ENCODE measurements at places on chromosomes 16 and 17. TPM values are rescaled to one million over a fixed set of nuclear protein-coding genes. Genes with fewer than 3 reads are reported as not detected.
A peak's percentile ranks its signal among the peaks of the same experiment; 100 is the strongest.

DNA sequence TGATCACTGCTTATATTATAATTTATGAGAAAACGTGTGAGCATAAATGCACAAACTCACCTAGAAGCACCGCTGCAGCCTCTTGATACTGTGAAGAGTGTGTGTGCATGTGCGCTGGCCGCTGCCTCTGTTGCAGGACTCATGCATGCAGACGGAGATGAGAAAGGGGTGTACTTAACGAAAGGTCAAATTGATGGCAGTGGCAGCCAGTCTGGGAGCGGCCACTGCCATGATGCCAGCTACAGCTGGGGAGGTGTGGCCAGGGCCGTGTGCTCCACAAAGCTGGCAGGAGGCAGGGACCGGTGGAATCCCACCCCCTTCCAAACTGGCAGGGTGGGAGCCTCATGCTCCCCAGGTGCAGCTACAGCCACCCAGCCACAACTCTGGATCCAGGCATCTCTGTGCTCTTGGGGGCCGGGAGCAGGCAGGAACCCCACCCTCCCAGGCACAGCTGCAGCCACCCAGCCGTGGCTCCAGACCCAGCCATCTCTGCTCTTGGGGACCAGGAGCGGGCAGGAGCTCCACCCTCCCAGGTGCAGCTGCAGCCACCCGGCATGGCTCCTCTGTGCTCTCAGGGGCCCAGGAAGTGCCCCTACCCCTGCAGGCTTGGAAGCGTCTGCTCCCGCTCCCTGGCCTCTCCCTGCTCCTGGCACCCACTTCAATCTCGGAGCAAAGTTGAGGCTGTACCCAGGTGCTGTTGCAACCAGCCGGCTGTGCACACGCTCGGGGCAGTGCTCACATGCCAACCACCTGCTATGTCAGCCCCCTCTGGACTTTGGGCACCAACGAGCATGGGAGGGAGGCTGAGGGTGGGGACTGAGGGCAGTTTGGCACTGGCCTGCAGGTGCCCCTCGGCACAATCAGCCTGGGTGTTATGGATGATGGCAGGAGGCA, 77.5 kb upstream of the CHMP6 start:
- H3K27me3 ChIP-seq, result no peaks in the 10 kb centered on the region
- H3K4me3 ChIP-seq, result no peak overlapping the region
- peaks cover 12% of the 10 kb centered on the region for H3K36me3 ChIP-seq
- no peaks in the 10 kb centered on the region for H3K4me1 ChIP-seq

GRCh38 chr17:42052346-42052877, 2.0 kb upstream of the C17orf113 start:
- H3K36me3 ChIP-seq, result no peaks in the 10 kb centered on the region
- peaks cover 12% of the 10 kb centered on the region for H3K4me1 ChIP-seq
- no peak for DNase-seq
- H3K27ac ChIP-seq, result no peak overlapping the region
- H3K4me3 ChIP-seq, result no peak overlapping the region

GRCh38 chr16:73845238-73846006, 451.2 kb upstream of the PSMD7 start:
- no peak overlapping the region for H3K27ac ChIP-seq
- no peak for DNase-seq
- no peaks in the 10 kb centered on the region for H3K36me3 ChIP-seq

DNA sequence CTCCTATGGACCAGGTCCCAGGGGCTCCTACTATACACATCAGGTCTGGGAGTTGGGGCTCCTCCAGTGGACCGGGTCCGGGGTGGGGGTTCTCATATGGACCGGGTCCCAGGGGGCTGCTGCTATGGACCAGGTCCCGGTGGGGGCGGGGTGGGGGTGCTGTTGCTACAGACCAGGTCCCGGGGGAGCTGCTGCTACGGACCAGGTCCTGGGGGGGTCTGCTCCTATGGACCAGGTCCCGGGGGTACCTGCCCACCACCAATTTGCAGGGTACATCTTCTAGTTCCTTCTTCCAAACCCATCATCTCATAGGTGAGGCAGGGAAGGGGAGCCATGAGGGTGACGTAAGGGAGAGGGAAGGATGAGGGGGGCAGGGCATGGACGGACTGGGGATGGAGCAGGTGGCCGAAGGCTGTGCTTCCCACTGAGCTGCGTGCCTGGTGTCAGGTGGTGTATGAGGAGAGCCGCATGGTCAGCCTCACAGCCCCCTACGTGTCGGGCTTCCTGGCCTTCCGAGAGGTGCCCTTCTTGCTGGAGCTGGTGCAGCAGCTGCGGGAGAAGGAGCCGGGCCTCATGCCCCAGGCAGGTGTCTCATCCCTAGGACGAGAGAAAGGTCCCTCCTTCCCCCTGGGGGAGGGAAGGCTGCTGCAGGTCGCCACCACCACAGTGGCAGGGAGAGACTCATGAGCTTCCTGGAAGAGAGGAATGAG, 6.6 kb downstream of the ENDOV start:
- H3K36me3 ChIP-seq, result no peaks in the 10 kb centered on the region
- H3K4me1 ChIP-seq, result peaks cover 1% of the 10 kb centered on the region
- H3K27me3 ChIP-seq, result no peaks in the 10 kb centered on the region
- no peak overlapping the region for H3K27ac ChIP-seq
- DNase-seq, result no peak
- no peak overlapping the region for H3K4me3 ChIP-seq

GRCh38 chr17:65170839-65171238, 33.7 kb downstream of the RGS9 start:
- H3K27me3 ChIP-seq, result no peaks in the 10 kb centered on the region
- H3K4me3 ChIP-seq, result no peak overlapping the region
- no peaks in the 10 kb centered on the region for H3K36me3 ChIP-seq
- DNase-seq, result no peak
- H3K27ac ChIP-seq, result no peak overlapping the region
- H3K4me1 ChIP-seq, result peaks cover 36% of the 10 kb centered on the region

- H3K4me1 ChIP-seq, result no peaks in the 10 kb centered on the region
- no peak for DNase-seq
- H3K27me3 ChIP-seq, result no peaks in the 10 kb centered on the region
- H3K36me3 ChIP-seq, result no peaks in the 10 kb centered on the region
Measured at GRCh38 chr16:19236561-19237209, 48.8 kb upstream of the CLEC19A start.

DNA sequence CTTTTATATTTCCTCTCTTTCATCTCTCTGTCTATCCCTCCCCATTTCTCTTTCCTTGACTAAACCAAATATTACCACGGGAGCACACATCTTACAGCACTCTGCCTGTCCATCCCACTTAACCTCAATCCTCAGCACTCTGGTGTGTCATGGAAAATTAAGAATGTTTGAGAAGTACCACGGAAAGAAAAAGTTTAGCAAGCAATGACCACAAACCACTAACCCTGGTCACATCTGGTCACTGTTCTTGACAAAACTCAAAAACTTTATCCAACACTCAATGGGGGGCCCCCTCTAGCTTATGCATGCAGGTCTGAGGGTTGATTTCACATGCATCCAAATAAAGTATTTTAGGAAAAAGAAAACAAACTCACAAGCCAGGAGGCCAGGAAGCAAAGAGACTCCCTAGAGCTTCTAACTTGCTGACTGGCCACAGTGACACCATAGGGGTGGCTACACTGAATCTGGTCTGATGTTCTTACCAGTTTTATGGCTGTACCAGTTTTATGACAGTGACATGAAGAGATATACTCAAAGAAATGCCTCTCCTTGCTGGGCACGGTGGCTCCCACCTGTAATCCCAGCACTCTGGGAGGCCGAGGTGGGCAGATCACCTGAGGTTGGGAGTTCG, 229.2 kb downstream of the STX8 start:
- no peaks in the 10 kb centered on the region for H3K27me3 ChIP-seq
- no peaks in the 10 kb centered on the region for H3K36me3 ChIP-seq
- H3K4me3 ChIP-seq, result no peak overlapping the region
- H3K4me1 ChIP-seq, result no peaks in the 10 kb centered on the region

- no peak overlapping the region for H3K4me3 ChIP-seq
- no peak for DNase-seq
- no peaks in the 10 kb centered on the region for H3K27me3 ChIP-seq
Measured at GRCh38 chr17:46060461-46060860, 61.4 kb downstream of the STH start.

DNA sequence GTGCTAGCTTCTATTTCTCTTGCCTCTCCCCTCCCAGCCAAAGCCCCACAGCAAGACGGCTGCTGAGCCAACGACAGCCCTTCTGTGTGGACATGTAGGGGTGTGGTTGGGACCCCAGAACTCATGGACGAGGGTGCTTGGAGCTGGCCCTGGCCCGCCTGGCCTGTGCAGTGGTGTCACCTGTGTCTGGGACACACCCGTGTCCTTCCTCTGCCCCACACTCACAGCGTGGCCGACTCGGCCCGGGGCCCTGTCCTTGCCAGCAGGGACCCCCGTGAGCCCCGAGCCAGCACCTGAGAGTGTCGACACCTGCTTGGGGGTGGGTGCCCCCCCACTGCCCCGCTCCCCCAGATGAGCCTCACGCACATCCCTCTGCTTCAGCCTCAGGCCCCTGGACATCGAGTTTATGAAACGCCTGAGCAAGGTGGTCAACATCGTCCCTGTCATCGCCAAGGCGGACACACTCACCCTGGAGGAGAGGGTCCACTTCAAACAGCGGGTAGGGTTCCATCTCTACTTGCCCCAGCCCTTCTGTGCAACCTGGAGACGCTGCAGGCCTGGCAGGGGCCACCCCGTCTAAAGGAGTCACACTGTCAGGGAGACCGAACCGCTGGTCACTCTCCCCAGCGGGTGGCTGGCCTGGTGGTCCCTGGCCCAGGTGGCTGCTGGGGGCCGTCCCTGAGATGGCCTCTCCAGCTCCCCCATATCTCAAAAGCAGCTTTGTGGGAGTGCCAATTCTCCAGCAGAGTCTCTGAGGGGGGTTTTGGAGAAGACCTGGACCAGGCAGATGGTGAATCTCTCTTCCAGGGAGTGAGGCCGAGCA, 349.8 kb downstream of the SEC14L1 start:
- H3K27ac ChIP-seq, result no peak overlapping the region
- H3K4me3 ChIP-seq, result no peak overlapping the region
- H3K27me3 ChIP-seq, result no peaks in the 10 kb centered on the region
- DNase-seq, result no peak
- H3K36me3 ChIP-seq, result peaks cover 71% of the 10 kb centered on the region

DNA sequence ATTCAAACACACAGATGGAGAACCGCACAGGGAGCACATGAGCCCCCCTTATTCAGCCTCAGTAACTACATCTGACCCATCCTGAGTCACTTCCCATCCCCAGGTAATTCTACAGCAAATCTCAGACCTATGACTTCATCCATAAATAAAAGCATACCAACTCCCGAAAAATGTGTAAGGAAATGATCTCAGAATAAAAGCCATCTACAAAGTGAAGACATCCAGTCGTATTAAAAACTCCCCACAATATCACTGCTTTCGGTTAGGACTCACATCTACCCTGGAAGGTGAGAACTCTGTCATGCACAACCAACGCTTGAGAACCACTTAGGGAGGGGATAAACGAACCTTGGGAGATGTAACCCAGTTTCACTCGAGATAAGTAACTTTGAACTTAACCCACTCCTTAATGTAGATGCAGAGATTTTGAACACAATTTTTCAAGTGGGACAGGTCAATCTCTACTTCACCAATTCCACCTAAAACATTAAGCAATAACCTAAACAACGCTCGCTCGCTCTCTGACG, 1.3 kb downstream of the USP36 start:
- DNase-seq, result peak; percentile 61
- H3K27ac ChIP-seq, result peak overlapping the region; percentile 96
- H3K4me1 ChIP-seq, result peaks cover 31% of the 10 kb centered on the region
- peak overlapping the region; percentile 91 for H3K4me3 ChIP-seq
- peaks cover 27% of the 10 kb centered on the region for H3K36me3 ChIP-seq

Gene EFNB3
- not detected for total RNA-seq

Gene HSD17B1
- total RNA-seq, result 0.29 TPM

DNA sequence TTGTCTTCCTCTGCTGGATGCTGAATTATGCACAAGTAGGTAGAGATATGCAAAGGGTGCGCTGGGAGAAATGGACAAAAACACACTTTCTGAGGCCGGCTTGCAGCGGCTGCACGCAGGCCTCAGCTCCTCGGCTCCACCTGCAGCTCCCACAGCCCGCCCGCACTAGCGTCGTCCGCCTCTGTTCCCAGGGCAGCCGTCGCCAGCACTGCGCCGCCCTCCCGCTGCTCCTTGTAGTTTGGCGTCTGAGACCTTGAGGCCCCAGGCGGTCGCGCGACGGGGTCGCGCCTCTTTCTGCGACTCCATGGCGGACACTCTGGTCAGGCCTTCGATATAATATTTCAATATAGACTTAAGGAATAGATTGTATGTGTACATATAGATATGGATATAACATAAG, 24.8 kb downstream of the SLFN12 start:
- H3K27ac ChIP-seq, result no peak overlapping the region
- no peak overlapping the region for H3K4me3 ChIP-seq
- H3K4me1 ChIP-seq, result no peaks in the 10 kb centered on the region
- no peaks in the 10 kb centered on the region for H3K27me3 ChIP-seq

DNA sequence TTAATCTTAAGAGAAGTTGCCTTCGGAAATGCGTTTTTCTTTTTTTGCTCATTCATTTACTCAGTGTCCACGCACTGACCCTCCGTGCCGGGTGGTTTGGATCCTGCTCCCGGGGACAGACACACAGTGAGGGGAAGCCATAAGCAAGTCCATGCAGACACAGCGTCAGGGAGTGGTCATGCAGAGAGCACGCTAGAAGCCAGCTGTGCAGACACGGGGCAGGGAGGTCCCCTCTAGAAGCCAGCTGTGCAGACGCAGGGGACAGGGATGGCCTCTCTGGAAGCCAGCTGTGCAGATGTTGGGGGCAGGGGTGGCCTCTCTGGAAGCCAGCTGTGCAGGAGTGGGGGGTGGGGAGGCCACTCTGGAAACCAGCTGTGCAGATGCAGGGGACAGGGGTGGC, 4.8 kb downstream of the GAA start:
- H3K4me3 ChIP-seq, result no peak overlapping the region
- no peak overlapping the region for H3K27ac ChIP-seq
- no peaks in the 10 kb centered on the region for H3K36me3 ChIP-seq
- no peak for DNase-seq
- peaks cover 9% of the 10 kb centered on the region for H3K4me1 ChIP-seq
- H3K27me3 ChIP-seq, result no peaks in the 10 kb centered on the region

Gene GOSR2
- 61.1 TPM for total RNA-seq

DNA sequence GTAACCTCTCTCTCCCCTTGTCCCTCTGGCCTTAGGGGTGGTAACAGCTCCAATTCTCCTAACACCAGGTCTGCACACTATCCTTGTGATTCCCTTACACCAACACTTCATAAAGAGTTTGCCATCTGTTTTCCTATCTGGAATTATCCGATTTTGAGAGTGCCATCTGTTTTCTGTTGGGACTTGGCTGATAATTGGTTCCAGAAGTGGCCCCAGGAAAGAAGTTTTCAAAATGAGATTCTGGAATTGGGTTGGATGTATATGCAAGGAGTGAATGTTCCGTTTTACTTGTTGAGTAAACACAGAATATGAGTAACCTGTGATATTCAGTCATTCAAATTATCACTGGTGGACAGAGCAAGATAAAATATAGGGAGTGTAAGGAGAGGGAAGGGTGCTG, 134.1 kb upstream of the HS3ST3A1 start:
- H3K36me3 ChIP-seq, result no peaks in the 10 kb centered on the region
- H3K27me3 ChIP-seq, result no peaks in the 10 kb centered on the region
- H3K4me3 ChIP-seq, result no peak overlapping the region
- DNase-seq, result no peak

Gene KRT17
- 0.35 TPM for total RNA-seq

GRCh38 chr16:82062645-82063058, 27.6 kb downstream of the HSD17B2 start:
- no peak overlapping the region for H3K4me3 ChIP-seq
- H3K27ac ChIP-seq, result no peak overlapping the region
- DNase-seq, result no peak
- no peaks in the 10 kb centered on the region for H3K4me1 ChIP-seq
- H3K27me3 ChIP-seq, result no peaks in the 10 kb centered on the region

- no peaks in the 10 kb centered on the region for H3K27me3 ChIP-seq
- H3K4me3 ChIP-seq, result no peak overlapping the region
- peaks cover 12% of the 10 kb centered on the region for H3K36me3 ChIP-seq
- H3K27ac ChIP-seq, result no peak overlapping the region
- DNase-seq, result no peak
Measured at GRCh38 chr17:80918731-80919130, 72.9 kb upstream of the CHMP6 start.
